ENCODE measurements at places on chromosomes 6 and 20.

DNA sequence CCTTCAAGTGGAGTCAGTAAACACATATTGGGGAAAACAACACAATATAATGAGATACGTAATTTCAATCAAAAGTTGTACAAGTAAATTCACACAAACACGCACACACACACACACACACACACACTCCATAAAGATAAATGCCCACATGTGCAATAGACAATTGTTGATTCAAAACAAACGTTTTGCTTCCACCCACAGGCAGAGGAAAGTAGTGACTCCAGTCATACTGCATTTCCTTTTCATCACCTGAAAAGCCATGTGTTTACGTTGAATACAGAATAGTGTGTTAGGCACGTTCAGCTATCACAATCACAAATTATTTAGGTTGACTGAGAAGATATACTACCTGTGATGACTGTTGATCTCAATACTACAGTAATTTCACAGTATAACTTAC, 443.8 kb upstream of the MANEA start:
- no peak overlapping the region for H3K4me3 ChIP-seq
- no peaks in the 10 kb centered on the region for H3K36me3 ChIP-seq
- DNase-seq, result no peak

- no peak for DNase-seq
- peaks cover 4% of the 10 kb centered on the region for H3K4me1 ChIP-seq
- no peak overlapping the region for H3K4me3 ChIP-seq
- no peaks in the 10 kb centered on the region for H3K27me3 ChIP-seq
- no peak overlapping the region for H3K27ac ChIP-seq
Measured at GRCh38 chr20:54549658-54550326, 74.4 kb downstream of the DOK5 start.

- no peak for DNase-seq
- no peaks in the 10 kb centered on the region for H3K36me3 ChIP-seq
- H3K27me3 ChIP-seq, result peaks cover 1% of the 10 kb centered on the region
Measured at GRCh38 chr20:1872459-1873097, 22.6 kb upstream of the SIRPA start.

GRCh38 chr6:146056506-146056905, 27.6 kb downstream of the GRM1 start:
- no peak overlapping the region for H3K27ac ChIP-seq
- no peak for DNase-seq
- H3K4me3 ChIP-seq, result no peak overlapping the region
- H3K36me3 ChIP-seq, result no peaks in the 10 kb centered on the region
- H3K4me1 ChIP-seq, result no peaks in the 10 kb centered on the region

DNA sequence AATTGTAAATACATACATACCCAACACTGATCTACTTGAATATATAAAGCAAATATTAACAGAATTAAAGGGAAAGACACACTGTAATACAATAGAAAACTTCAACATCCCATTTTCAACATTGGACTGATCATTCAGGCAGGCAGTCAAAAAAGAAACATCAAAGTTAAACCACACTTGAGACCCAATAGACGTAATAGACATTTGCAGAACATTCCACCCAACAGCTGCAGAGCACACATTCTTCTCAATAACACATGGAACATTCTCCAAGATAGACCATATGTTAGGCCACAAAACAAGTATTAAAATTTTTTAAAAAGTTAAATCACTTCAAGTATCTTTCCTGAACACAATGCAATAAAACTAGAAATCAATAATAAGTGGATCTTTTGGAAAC, 698.2 kb downstream of the COL12A1 start:
- no peak for DNase-seq
- no peak overlapping the region for H3K4me3 ChIP-seq
- no peak overlapping the region for H3K27ac ChIP-seq
- no peaks in the 10 kb centered on the region for H3K27me3 ChIP-seq
